ENCODE measurements at places on chromosomes 7 and 10.

DNA sequence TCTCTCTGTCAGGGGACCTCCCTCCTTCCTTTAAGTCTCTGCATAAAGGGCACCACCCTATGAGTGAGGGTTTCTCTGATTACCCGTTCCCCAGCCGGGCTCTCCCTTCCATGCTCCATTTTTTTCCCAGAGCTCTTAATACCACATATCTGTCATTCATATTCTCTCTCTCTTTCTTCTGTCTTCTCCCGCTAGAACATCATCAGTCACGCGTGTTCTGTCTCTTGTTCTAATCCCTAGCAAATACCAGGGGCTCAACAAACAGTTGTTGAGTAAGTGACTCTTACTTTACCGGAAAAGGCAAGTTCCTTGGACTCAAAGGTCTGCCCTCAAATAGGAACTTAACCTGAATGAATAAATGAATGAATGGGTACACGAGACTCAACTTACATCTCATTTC lies 68.5 kb downstream of the RSU1 start:
- DNase-seq, result no peak

DNA sequence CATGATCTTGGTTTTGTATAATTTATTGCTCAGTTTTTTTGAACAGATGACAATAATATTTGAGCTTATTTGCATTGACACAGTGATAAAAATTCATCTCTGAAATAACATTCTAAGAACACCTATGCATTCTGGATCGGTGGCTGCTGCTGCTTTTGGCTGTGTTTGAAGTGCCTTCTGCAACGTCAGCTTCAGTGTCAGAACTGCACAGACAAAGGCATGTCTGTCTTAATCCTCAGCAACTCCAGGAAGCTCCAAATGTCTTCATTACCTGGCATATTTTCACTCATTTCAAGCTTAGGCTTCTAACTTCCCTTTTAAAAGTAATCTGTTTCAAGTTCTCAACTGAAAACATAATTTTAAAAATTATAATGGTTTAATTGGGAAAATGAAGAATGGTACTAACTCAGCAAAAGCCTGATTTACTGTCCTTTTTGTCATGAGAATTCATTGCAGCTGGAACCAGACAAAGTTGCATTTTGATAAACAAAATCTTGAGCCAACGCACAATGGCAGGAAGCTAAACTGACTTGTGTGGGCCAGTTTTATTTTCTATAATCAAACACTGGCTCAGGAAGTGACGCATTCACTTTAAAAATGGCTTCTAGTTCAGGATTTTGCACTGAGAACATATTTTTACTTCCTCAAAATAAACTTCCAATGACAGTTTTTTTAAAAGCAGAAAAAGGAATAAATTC lies 38.7 kb downstream of the NPS start:
- no peak for DNase-seq

GRCh38 chr10:124649214-124649613 lies 95.0 kb downstream of the FAM53B start:
- peak; percentile 74 for DNase-seq

DNA sequence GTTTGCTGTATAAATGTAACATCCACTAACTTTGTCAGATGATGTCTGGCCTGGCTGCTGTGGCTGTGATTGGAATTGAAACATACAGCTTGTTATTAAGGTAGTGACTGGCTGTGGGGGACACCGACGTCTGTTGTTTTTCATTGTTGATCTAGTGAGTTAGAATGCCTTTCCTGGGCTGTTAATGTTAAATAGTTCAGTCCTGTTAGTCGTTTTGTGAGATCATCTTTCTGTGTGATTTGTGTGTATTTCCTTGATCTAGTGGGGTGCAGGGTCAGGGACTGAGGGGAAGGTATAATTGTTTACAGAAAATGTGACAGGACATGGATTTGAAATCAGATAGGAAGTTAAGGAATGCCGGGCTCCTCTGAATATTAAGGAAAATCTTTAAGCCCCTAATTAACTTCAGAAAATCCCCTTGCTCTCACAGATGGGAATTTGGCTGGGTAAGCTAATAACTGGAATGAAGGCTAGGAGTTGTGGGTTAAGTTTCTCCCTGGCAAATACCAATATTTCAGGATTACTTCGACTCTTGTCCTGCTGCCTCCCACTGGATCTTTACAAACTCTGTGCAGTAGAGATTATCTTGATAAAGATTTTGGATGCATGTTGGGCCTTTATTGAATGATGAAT lies 163.1 kb downstream of the AUTS2 start:
- DNase-seq, result no peak

- no peak for DNase-seq
These were observed 21.0 kb downstream of the ZCCHC24 start for GRCh38 chr10:79424221-79425073.

DNA sequence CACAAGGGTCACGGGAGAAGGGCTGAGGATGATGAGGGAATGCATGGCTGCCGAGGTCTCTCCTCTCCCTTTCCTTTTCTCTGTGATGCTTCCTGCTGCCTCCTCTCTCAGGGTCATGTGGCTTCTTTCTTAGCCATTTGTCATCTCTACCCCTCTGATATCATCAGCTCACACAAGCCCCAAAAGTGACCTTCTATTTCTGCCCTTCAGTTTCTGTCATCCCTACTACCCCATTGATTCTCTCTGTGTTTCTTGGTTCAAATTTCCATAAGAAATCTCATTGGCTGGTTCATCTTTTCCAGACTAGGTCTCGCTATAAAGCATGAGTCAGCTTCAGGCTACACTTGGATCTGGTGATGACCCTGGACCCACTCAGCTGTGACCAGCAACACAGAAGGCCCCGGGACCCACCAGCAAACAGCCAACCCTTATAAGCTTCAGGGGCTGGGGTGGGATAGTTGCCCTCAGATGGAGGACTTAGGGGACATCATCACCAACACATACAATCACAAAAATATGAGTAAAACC lies 284.3 kb downstream of the SKAP2 start:
- DNase-seq, result no peak

- peak; percentile 64 for DNase-seq
These were observed 538 bp downstream of the TRIM8 start for GRCh38 chr10:102644646-102645387.

- no peak for DNase-seq
These were observed 255.6 kb downstream of the ZEB1 start for GRCh38 chr10:31574577-31574976.

DNA sequence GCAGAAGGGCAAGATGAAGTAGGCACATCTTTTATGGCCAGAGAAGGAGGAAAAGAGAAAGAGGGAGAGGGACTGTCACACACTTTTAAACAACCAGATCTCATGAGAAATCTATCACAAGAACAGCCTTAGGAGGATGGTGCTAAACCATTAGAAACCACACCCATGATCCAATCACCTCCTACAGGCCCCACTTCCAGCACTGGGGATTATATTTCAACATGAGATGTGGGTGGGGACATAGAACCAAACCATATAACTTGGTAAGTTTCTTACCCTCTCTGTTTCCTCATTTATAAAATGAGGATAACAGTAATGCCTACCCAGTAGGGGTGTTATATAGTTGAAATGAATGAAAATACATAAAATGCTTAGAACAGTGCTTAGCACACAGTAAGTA lies 66.0 kb downstream of the CHCHD3 start:
- no peak for DNase-seq

GRCh38 chr10:102233997-102234396 lies 7.3 kb downstream of the PITX3 start:
- no peak for DNase-seq

Measured in LHCN-M2 (cell line).